ENCODE measurements at places on chromosomes 6 and 20. TPM values are rescaled to one million over a fixed set of nuclear protein-coding genes. Genes with fewer than 3 reads are reported as not detected.

DNA sequence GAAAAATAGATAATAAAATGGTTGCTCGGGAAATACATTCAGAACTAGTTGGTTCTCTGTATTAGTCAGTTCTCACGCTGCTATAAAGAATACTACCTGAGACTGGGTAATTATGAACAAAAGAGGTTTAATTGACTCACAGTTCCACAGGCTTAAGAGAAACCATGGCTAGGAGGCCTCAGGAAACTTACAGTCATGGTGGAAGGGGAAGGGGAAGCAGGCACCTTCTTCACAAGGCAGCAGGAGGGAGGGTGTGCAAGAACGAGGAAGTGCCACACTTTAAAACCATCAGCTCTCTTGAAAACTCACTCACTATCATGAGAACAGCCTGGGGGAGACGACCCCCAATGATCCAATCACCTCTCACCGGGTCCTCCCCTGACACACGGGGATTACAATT is 24.2 kb upstream of the SNX9 start:
- no peaks in the 10 kb centered on the region for H3K4me1 ChIP-seq
- no peaks in the 10 kb centered on the region for H3K36me3 ChIP-seq
- H3K4me3 ChIP-seq: no peak overlapping the region
- H3K27me3 ChIP-seq: no peaks in the 10 kb centered on the region
- no peak for DNase-seq

- no peak overlapping the region for H3K4me3 ChIP-seq
- no peaks in the 10 kb centered on the region for H3K36me3 ChIP-seq
- DNase-seq: no peak
- no peak overlapping the region for H3K27ac ChIP-seq
- no peaks in the 10 kb centered on the region for H3K27me3 ChIP-seq
Observed at GRCh38 chr6:85436939-85437495, 12.9 kb upstream of the NT5E start.

DNA sequence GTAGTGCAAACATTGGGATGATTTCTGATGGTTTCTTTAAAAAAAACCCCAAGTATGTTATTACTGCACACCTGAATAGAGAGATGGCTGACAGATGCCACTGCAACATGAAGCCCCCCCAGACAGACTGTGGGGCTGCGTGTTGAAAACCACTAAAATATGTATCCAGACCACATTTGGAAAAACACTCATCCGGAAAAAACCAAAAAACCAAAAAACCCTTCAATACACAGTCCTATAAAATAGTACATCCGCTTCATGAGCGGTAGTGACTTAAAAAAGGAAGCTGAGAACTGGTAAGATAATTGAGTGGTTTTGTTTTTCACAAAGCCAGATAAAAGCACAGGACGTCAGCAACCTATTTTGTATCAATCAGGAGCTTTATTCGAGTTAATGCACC is 47.1 kb upstream of the EDN3 start:
- H3K36me3 ChIP-seq: no peaks in the 10 kb centered on the region
- H3K27me3 ChIP-seq: no peaks in the 10 kb centered on the region
- no peaks in the 10 kb centered on the region for H3K4me1 ChIP-seq
- DNase-seq: no peak
- H3K27ac ChIP-seq: no peak overlapping the region
- H3K4me3 ChIP-seq: no peak overlapping the region

OR12D3 gene
- total RNA-seq: not detected

Measured in ascending aorta (tissue), 2 donors.